DMS79 (cell line): ENCODE measurements at places on chromosomes 12 and 14.

- DNase-seq, result no peak
Measured at GRCh38 chr14:55366271-55366670, 45.4 kb downstream of the ATG14 start.

GRCh38 chr14:24481622-24482324 is 26.3 kb downstream of the CMA1 start:
- DNase-seq, result no peak

GRCh38 chr14:65500075-65500474 is 87.5 kb downstream of the FUT8 start:
- DNase-seq, result no peak

DNA sequence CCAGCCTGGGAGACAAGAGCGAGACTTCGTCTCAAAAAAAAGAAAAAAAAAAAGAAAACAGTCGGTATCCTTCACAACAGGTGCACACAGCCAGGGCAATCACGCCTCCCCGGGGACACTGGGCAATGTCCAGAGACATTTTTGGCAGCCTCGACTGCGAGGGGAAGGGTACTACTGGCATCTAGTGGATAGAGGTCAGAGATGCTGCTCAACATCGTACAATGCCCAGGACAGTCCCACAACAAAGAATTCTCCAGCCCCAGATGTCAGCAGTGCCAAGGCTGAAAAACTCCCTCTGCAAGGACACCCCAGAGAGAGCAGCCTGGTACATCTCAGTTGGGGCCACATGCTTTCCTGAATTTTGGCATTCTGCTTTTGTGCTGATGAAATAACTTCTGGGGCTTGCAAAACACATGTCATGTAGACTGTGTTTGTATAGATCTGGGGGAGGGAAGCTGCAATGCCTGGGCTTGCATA is 21.5 kb downstream of the ALDH2 start:
- DNase-seq, result no peak

- DNase-seq, result peak; percentile 74
Measured at GRCh38 chr12:76666290-76666835, 97.6 kb upstream of the ZDHHC17 start.

DNA sequence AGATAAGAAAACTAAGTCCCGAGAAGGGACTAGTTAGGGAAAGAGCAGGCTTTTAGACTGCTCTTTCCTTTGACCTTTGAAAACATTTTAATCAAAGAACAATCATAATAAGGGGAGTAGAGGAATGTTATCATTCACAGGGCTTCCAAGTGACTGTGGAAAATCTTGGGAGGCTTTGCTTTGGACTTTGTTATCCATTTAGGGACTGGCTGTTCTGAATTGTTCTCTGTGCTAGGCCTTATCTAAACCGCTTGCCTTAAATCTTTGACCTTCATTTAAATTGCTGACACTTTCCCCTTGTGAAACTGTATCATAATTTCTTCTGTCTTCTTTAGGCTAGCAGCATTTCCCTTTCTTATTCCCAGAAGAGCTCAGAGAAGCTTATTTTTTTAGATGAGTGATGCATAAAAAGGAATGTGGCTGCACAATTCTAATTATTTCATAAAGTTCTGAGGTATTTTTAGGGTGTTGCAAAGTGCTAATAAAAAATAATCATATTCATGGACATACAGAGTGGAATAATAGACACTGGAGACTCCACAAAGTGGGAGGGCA is 9.5 kb upstream of the CALM1 start:
- DNase-seq, result no peak

- DNase-seq, result no peak
Measured at GRCh38 chr12:113831476-113831875, 134.6 kb downstream of the RBM19 start.

DNA sequence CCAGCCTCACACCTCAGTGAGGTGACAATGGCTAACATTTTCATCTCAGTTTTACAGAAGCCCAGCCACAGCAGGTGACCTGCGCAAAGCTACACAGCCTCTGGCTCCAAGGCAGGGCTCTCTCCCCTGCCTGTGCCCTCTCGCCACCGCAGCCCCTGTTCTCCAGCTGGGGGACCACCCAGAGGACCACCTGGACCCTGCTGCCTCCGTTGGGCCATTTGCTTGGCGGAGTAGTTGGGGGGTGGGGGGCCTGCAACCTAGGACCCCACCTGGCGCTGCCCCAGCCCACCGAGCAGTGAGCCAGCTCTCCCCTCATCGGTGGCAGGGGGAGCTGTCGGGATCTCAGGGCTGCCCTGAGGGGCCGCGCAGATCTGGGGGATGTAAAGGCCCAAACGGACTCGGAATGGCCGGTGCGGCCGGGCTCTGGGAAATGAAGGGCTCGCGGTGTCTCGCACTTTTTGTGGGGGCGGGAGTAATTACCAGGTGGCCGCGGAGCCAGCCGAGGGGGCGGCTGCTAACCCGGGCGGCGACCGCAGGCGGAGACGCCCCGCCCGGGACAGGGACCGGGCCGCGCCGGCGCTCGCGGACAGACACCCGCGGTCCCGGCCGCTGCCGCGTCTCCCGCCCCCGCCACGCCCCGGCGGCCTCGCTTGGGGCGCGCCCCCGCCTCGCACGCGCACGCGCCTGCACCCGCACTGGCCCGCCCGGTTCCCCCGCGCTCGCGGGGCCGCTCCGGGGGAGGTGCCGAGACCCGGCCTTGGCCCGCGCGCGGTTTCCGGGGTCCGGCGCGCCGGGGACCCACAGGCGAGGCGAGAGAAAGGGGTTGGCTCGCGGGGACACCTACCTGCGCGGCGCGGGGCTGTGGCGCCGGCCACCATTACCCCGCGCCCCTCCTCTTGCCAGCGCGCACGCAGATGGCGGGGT is 8.6 kb upstream of the GPR68 start:
- DNase-seq, result no peak

- DNase-seq, result no peak
Measured at GRCh38 chr12:98149270-98149669, 366.1 kb upstream of the TMPO start.

DNA sequence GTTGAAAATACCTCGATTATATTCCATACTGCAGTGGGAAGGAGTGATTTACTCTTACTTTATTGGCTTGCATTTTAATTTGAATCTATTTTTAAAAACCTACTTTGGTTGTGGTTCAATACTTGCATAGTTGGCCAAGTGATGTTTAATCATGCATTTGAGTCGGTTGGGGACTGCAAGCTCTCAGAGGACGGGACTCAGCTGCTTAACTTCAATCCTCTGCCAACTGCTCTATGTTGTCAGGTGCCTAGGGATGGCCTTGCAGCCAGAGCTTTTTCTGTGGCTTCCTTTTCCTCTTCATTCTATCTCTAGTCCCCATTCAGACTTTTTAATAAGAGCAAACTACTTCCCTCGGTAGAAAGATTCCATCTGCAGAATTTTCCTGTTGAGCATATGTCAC is 53.4 kb upstream of the KRR1 start:
- no peak for DNase-seq

GRCh38 chr12:80700327-80700726 is 7.1 kb upstream of the MYF6 start:
- no peak for DNase-seq

DNA sequence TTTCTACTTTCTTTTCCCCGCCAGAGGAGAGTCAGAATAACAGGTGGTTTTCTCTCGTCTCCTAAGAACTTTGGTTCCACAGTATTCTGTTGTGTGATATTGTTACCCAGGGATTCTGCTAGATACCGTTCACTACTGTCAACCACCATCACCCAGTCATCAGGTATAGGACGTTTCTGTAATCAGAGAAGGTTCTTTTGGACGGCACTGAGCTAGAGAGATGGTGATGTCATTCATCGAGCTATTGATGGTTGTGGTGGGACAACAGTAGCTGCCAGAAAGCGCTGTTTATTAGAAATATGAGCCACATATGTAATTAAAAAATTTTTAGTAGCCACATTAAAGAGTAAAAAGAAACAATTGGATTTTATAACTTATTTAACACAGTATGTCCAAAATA is 17.0 kb downstream of the ERC1 start:
- DNase-seq, result no peak

- DNase-seq, result no peak
Measured at GRCh38 chr14:73168274-73168673, 32.0 kb downstream of the PSEN1 start.

- DNase-seq, result peak; percentile 67
Measured at GRCh38 chr12:118537481-118537917, 161.1 kb downstream of the SUDS3 start.

GRCh38 chr12:96063046-96063445 is 27.7 kb upstream of the LTA4H start:
- no peak for DNase-seq

GRCh38 chr14:94173471-94173884 is 644 bp upstream of the PPP4R4 start:
- no peak for DNase-seq

GRCh38 chr14:34334329-34334728 is 127.7 kb downstream of the SPTSSA start:
- no peak for DNase-seq
